ENCODE measurements at places on chromosomes 3 and 15.

GRCh38 chr3:31515486-31516284, 17.0 kb upstream of the STT3B start:
- H3K36me3 ChIP-seq = no peaks in the 10 kb centered on the region
- DNase-seq = no peak
- no peak overlapping the region for H3K27ac ChIP-seq
- no peaks in the 10 kb centered on the region for H3K4me1 ChIP-seq
- no peak overlapping the region for H3K4me3 ChIP-seq

GRCh38 chr15:79450648-79451047, 18.5 kb downstream of the MINAR1 start:
- H3K4me3 ChIP-seq = no peak overlapping the region
- peaks cover 24% of the 10 kb centered on the region for H3K27me3 ChIP-seq
- H3K4me1 ChIP-seq = no peaks in the 10 kb centered on the region
- H3K27ac ChIP-seq = no peak overlapping the region

DNA sequence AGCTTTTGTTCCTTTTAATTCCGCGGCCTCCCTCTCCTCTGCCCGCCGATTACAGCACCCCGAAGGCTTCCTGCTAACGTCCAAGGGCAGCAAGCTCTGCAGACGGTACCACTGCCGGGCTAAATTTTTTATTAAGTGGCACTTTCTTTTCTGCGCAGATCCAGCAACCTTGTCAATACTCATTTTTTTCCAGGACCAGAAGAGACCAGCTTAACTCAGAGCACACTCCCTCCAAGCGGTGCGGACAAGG, 542 bp upstream of the MEIS2 start:
- no peak for DNase-seq
- no peaks in the 10 kb centered on the region for H3K36me3 ChIP-seq
- H3K4me1 ChIP-seq = no peaks in the 10 kb centered on the region

GRCh38 chr3:9695345-9695744, 8.3 kb upstream of the CPNE9 start:
- H3K36me3 ChIP-seq = peaks cover 96% of the 10 kb centered on the region
- no peak for DNase-seq
- H3K27me3 ChIP-seq = no peaks in the 10 kb centered on the region
- H3K4me3 ChIP-seq = no peak overlapping the region
- H3K27ac ChIP-seq = no peak overlapping the region
- no peaks in the 10 kb centered on the region for H3K4me1 ChIP-seq

- no peak overlapping the region for H3K4me3 ChIP-seq
- no peaks in the 10 kb centered on the region for H3K27me3 ChIP-seq
- H3K4me1 ChIP-seq = peaks cover 42% of the 10 kb centered on the region
- H3K36me3 ChIP-seq = no peaks in the 10 kb centered on the region
- no peak for DNase-seq
- no peak overlapping the region for H3K27ac ChIP-seq
Measured at GRCh38 chr15:51096976-51097375, 2.3 kb upstream of the TNFAIP8L3 start.

DNA sequence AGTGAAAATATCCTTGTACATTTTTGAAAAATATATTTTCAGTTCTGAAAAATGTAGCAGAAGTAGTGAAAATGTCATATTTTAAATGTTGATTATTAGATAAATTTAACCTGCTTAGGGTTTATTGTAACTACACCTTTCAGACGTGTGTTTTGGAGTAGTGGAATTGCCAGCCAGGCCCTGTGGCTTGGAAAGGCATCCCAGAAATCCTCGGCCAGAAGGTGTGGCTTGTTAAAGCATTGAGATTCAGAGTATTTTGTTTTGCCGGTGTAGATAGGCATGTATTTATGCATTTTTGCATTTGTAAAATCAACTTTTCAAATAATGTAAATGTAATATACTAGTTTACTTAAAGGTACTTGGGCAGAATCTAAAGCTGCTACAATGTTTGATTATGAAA, 7.0 kb downstream of the EBLN2 start:
- no peak overlapping the region for H3K27ac ChIP-seq
- no peak for DNase-seq
- peaks cover 48% of the 10 kb centered on the region for H3K36me3 ChIP-seq
- no peaks in the 10 kb centered on the region for H3K27me3 ChIP-seq

DNA sequence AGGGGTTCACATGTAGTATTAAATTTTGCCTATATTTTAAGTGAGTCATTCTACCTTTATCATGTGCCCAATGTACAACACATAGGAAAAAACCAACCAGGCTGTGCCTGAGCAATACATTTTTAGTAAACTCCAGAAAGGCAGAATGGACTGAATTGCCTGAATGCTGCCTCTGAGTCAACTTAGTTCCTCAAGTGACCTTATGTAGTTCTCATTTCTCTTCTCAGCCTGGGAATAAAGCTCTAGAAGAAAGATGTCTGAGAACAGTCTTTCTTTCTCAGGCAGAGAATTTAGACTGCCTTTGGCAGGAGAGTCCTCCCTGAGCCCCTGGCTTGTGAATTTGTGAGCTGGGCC, 13.0 kb downstream of the ST3GAL6 start:
- H3K27me3 ChIP-seq = no peaks in the 10 kb centered on the region
- peak overlapping the region; percentile 21 for H3K27ac ChIP-seq
- H3K36me3 ChIP-seq = no peaks in the 10 kb centered on the region
- no peak for DNase-seq
